ENCODE measurements at places on chromosomes 2 and 18. TPM values are rescaled to one million over a fixed set of nuclear protein-coding genes. Genes with fewer than 3 reads are reported as not detected.

The SCYGR4 gene
- not detected for total RNA-seq

DNA sequence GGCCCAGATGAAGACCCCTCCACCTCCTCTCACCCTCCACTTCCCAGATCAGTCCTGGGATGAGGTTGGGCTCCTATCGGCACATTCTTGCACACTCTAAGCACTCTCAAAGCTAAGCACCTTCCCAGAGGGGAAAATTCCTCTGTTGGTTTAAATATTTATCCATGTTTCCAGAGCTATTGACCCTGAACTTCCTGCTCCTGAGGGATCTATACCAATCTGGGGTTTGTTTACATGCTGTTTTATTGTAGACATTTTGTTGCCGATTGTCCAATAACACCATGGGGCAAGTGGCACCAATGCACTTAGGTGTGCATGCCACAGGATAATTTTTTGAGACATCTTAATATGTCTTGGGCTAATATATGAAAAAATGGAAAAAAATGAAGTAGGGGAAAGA, 476.2 kb downstream of the SLC4A3 start:
- no peaks in the 10 kb centered on the region for H3K4me1 ChIP-seq
- no peak overlapping the region for H3K4me3 ChIP-seq
- no peaks in the 10 kb centered on the region for H3K36me3 ChIP-seq
- H3K27ac ChIP-seq = no peak overlapping the region
- no peak for DNase-seq
- H3K27me3 ChIP-seq = no peaks in the 10 kb centered on the region

The RESP18 gene
- not detected for total RNA-seq

The FKBP1B gene
- 14.2 TPM for total RNA-seq

DNA sequence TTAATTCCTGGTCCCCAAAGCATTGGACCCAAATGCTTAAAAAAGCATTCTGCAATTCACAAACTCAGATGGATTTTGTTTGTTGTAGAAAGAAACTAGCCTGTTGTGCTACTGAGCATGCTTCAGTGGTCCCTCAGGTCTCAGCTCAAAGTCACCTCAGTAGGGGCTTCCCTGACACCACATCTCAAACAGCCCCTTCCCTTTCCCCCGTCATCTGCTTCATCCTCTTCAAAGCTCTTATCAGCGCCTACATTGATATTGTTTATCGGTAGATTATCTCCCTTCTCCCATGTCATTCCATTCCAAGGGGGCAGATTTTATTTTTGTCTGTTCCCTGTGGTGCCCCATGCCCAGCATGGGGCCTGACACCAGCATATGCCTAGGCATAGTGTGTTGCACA, 172.9 kb downstream of the CELF4 start:
- no peak overlapping the region for H3K4me3 ChIP-seq
- H3K4me1 ChIP-seq = peaks cover 13% of the 10 kb centered on the region
- H3K27me3 ChIP-seq = no peaks in the 10 kb centered on the region
- H3K36me3 ChIP-seq = no peaks in the 10 kb centered on the region

GRCh38 chr2:163417596-163418337, 318.0 kb downstream of the FIGN start:
- no peak overlapping the region for H3K4me3 ChIP-seq
- no peak for DNase-seq
- no peaks in the 10 kb centered on the region for H3K4me1 ChIP-seq
- no peak overlapping the region for H3K27ac ChIP-seq

- H3K27ac ChIP-seq = no peak overlapping the region
- H3K4me3 ChIP-seq = no peak overlapping the region
- peaks cover 16% of the 10 kb centered on the region for H3K4me1 ChIP-seq
- DNase-seq = no peak
Measured at GRCh38 chr2:119756837-119757236, 2.9 kb upstream of the PTPN4 start.

The CAVIN2 gene
- 50.6 TPM for total RNA-seq

The GIGYF2 gene
- 69.0 TPM for total RNA-seq

GRCh38 chr2:15826273-15826717, 114.1 kb upstream of the MYCN start:
- H3K27ac ChIP-seq = no peak overlapping the region
- no peaks in the 10 kb centered on the region for H3K36me3 ChIP-seq
- no peak for DNase-seq
- no peaks in the 10 kb centered on the region for H3K27me3 ChIP-seq
- no peak overlapping the region for H3K4me3 ChIP-seq

The C2orf80 gene
- not detected for total RNA-seq

GRCh38 chr2:118853129-118853640, 5.7 kb upstream of the EN1 start:
- peaks cover 43% of the 10 kb centered on the region for H3K4me1 ChIP-seq
- no peak overlapping the region for H3K27ac ChIP-seq
- no peak for DNase-seq
- H3K4me3 ChIP-seq = no peak overlapping the region

The SCN1A gene
- total RNA-seq = not detected

The ZNF2 gene
- total RNA-seq = 4.2 TPM

The LINC00305 gene
- not detected for total RNA-seq

The DAW1 gene
- not detected for total RNA-seq

DNA sequence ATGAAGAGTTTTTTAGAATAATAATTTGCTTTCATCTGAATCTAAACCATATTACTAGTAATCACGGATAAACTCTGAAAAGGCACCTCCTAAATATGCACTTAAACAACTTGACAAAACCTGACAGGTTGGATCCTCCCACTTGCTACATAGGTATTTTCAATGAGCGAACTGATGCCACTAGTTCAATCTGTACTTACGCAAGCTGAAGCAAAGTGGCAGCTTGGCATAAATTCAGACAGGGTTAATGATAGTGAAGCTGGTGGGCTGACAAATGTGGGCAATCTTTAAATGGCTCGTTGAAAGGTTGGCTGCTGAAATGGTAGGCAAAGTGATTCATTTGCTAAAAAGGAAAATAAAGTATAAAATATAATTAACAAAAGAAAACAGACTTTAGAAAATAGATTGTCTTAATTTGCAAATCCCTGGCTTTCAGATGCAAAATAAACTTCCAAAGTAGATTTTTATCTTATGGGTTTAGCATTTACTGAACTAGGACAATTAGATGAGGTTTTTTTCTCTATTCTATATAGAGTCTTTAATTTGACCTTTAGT, 1713.5 kb upstream of the SLC39A10 start:
- no peak for DNase-seq
- H3K4me1 ChIP-seq = no peaks in the 10 kb centered on the region
- no peak overlapping the region for H3K27ac ChIP-seq
- H3K27me3 ChIP-seq = no peaks in the 10 kb centered on the region
- no peak overlapping the region for H3K4me3 ChIP-seq
- no peaks in the 10 kb centered on the region for H3K36me3 ChIP-seq

DNA sequence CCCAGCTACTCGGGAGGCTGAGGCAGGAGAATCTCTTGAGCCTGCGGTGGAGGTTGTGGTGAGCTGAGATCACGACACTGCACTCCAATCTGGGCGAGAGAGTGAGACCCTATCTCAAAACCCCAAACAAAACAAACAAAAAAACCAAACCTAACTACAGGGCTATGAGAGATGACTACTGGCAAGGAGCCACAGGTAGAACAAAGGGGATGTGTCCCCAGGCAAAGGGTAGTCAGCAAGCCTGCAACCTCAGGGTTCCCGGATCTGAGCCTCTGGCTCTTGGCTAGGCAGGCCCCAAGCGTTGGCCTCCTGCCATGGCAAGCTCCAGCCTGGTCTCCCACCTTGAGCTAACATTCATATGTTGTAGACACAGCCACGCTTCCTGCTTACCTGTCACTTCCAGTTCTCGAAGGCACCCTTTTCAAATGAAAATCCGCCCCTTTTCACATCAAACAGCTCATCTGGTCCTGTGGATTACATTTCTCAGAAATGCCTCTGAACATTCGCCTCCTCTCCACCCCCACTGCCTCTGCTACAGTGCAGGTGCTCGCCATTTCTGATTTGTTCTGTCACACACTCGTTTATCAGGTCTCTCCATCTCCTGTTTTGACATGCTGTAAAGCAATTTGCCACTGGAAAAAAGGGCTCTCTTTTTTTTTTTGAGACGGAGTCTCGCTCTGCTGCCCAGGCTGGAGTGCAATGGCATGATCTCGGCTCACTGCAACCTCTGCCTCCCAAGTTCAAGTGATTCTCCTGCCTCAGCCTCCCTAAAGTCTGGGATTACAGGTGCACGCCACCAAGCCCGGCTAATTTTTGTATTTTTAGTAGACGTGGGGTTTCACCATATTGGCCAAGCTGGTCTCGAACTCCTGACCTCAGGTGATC, 13.1 kb upstream of the ACTR3 start:
- peaks cover 19% of the 10 kb centered on the region for H3K4me1 ChIP-seq
- no peaks in the 10 kb centered on the region for H3K36me3 ChIP-seq
- H3K27ac ChIP-seq = no peak overlapping the region
- DNase-seq = no peak

The TMEM17 gene
- total RNA-seq = 0.98 TPM

The SKA1 gene
- total RNA-seq = 0.74 TPM

DNA sequence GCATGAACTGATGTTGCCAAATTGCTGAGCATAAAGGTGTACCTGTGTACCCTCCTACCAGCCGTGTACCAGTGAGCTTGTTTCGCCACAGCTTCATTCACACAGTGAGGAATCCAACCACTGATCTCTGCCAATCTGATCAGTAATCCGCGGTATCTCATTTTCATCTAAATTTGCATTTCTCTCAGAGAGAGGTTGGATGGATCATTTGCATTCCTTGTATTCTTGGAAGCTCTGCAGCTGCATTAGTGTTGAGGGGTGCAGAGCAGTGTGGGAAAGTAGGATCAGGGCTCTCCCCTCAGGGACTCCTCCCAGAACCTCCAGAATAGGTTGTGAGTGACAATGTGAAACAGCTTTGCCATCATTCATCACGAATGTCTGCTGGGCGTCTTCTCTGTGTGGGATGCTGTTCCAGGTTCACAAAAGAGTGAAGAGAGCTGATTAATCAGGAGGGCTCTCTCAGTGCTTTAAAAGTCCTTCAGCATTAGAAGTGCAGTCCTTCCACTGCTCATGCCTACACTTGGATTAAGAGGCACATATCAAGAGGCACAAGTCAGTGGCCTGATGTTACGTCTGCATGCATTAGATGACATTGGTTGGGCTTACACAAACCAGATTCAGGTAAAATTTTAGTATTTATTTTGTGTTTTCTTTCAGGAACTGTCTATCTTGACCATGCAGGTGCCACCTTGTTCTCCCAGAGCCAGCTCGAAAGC, 7.5 kb downstream of the MOCOS start:
- no peaks in the 10 kb centered on the region for H3K36me3 ChIP-seq
- DNase-seq = no peak
- H3K27me3 ChIP-seq = no peaks in the 10 kb centered on the region
- no peaks in the 10 kb centered on the region for H3K4me1 ChIP-seq

- H3K36me3 ChIP-seq = no peaks in the 10 kb centered on the region
- no peak for DNase-seq
- no peak overlapping the region for H3K27ac ChIP-seq
- H3K27me3 ChIP-seq = no peaks in the 10 kb centered on the region
- H3K4me3 ChIP-seq = no peak overlapping the region
Measured at GRCh38 chr2:182224669-182225068, 202.2 kb downstream of the PDE1A start.

DNA sequence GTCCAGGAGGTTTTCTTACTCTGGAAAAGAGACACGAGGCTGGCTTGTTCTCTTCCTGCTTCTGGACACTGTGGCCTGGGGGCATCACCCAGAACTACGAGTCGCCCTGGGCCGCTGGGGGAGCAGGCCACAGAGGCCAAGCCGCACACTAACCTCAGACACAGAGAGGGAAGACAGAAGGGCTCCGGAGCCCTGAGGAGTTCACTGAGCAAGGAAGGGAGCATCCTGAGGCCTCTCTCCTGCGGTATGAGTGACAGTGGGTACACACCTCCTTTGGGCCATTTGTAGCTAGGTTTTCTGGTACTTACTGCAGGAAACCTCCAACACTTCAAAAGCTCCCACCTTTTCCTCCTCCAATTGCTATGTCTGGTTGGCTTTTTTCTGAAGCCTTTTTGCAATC, 494.1 kb downstream of the DLGAP1 start:
- no peaks in the 10 kb centered on the region for H3K36me3 ChIP-seq
- H3K27ac ChIP-seq = no peak overlapping the region
- DNase-seq = no peak
- no peaks in the 10 kb centered on the region for H3K27me3 ChIP-seq

The KCNG2 gene
- total RNA-seq = not detected

GRCh38 chr2:73985308-73986084, 786 bp downstream of the TET3 start:
- peak overlapping the region; percentile 53 for H3K27ac ChIP-seq
- H3K36me3 ChIP-seq = no peaks in the 10 kb centered on the region
- H3K27me3 ChIP-seq = no peaks in the 10 kb centered on the region
- peaks cover 80% of the 10 kb centered on the region for H3K4me1 ChIP-seq
- peak overlapping the region; percentile 76 for H3K4me3 ChIP-seq

DNA sequence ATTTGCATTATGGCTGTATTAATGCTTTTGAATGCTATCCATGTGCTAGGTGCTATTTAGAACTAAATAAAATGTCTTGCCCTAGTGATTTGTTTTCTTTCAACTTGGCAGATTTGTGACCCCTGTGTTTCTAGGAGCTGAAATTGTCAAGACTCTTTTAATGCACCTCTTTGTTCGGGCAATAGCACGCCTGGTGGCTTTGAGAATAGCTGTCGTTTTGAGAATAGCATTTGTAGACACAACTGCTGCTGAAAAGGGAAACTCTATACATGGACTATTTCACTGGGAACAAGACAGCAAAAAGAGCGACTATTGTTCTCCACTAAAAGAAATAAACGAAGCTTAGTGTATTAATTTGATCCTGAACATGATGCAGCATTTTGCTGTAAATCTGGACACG, 352.1 kb upstream of the ZNF521 start:
- H3K4me1 ChIP-seq = no peaks in the 10 kb centered on the region
- DNase-seq = no peak
- H3K4me3 ChIP-seq = no peak overlapping the region
- H3K36me3 ChIP-seq = no peaks in the 10 kb centered on the region
- no peak overlapping the region for H3K27ac ChIP-seq

The ST8SIA3 gene
- 0.25 TPM for total RNA-seq

The RGPD3 gene
- 0.25 TPM for total RNA-seq

DNA sequence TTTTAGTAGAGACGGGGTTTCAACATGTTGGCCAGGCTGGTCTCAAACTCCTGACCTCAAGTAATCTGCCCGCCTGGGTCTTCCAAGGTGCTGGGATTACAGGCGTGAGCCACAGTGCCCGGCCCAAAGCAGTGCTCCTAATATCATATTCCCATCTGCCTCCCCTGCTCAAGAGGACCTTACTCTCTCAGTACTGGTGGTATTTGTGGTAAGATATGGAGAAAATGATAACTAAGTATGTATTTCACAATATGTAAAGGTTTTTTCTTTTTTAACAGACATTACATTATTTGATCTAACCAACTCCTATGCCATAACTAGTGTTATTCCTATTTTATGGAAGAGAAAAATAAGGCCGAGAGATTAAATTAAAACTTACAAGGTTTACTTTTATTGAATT, 201.0 kb downstream of the CAMKMT start:
- no peaks in the 10 kb centered on the region for H3K4me1 ChIP-seq
- H3K4me3 ChIP-seq = no peak overlapping the region
- no peak for DNase-seq
- no peaks in the 10 kb centered on the region for H3K36me3 ChIP-seq

DNA sequence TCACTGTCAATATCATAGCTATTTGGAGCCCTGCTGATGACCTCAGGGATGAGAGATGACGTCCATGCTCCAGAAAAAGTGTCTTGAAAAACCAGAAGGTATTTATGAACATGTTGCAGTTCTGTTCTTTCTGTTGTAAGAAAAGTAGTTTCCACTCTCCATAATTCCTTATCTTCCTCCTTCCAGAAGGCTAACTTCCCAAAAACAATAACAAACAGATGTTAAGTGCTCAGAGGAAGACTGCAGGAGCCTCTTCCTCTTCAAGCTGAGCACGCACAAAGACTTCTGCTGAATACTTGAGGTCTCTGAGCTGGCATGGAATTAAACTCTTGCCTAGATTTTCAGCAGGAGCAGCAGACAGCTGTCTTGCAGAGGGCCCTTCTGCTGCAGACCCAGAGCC, 434.5 kb upstream of the KLHL29 start:
- H3K27me3 ChIP-seq = no peaks in the 10 kb centered on the region
- DNase-seq = no peak
- no peaks in the 10 kb centered on the region for H3K36me3 ChIP-seq
- H3K4me1 ChIP-seq = no peaks in the 10 kb centered on the region

Data from vagina (tissue), 2 donors.